Suppressor macrophage treated with lipopolysaccharide for 4 hours (primary cell): ENCODE measurements at places on chromosomes 5 and 9.

- DNase-seq: no peak
These were observed 159.7 kb downstream of the DOCK2 start for GRCh38 chr5:169796731-169797130.

DNA sequence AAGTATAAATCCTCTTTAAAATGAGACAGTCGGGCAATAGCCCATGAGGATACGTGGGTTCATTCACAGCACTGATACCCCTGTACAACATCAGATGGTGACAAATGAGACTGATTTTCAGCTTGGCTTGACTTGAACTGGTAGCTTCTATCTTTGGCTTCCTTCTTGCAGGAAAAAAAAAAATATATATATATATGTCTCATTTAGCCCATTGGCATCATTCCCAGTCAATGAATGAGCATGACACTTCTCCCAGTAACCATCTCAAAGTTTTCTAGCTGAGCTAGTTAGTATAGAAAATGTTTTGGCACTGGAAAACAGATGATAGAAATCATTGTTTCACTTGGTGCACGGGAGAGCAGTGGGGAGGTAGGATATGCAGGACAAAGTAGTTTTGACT, 222.5 kb upstream of the TAS2R1 start:
- no peak for DNase-seq

GRCh38 chr9:96344458-96345180, 38.9 kb downstream of the SLC35D2 start:
- DNase-seq: peak; percentile 54

DNA sequence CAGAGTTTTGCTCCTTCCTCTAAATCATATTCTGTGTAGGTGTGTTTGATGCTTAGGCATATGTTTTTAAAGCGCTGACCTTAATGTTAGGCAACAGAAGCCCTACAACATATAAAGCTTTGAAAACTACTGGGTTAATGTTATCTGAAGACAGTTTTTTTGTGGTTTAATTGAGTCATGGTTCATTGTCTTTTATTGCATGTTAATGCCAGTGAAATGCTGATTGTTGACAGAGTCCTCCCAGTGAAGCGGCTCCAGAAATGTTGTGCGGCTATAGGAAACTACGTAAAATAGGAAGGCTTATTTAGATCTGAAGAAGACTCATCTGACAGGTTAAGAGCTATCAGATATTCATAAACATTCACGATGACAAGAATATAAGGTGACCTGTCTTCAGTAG, 424.6 kb downstream of the CCDC171 start:
- no peak for DNase-seq

GRCh38 chr5:14022971-14023370, 78.5 kb upstream of the DNAH5 start:
- no peak for DNase-seq

GRCh38 chr5:68178579-68178978, 37.0 kb upstream of the PIK3R1 start:
- DNase-seq: no peak

DNA sequence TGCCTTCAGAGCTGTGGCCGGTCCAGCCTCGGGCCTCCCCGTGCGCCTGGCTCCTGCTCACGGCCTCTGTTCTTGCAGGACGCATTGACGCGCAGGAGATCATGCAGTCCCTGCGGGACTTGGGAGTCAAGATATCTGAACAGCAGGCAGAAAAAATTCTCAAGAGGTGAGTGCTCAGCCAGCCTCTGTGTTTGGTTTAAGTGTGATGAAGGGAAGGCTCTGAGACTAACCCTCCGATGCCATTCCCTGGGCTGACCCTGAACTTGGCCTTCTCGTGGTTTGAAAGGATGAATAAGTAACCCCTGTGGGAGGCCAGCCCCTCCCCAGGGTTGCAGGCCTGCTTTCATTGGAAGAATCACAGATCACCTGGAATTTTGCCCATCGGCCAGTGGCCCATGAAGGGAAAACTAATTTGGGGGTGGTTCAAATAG, 26.3 kb downstream of the PTGES2 start:
- no peak for DNase-seq

- peak; percentile 71 for DNase-seq
These were observed 41.0 kb upstream of the ANGPTL2 start for GRCh38 chr9:127163409-127163808.

DNA sequence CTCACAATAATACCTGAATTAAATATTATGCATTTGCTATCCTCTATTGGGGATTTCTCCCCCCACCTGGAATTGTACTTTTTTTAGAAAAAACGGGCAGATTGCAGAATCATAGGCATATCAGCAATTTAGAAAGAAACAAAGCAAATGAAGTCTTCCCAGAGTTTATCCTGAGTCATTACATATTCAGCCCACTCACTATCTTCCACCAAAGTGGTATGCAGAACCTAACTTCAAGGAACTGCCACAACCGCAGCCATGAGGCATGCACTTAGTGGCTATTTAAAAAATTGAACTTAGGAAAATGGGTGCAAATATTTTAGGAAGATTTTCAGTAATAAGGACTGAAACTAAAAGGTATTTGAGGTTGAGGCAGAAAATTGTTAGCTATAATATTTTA, 48.6 kb downstream of the UBAP1 start:
- peak; percentile 15 for DNase-seq

GRCh38 chr5:96855031-96855872, 21.0 kb upstream of the ERAP2 start:
- DNase-seq: peak; percentile 88

DNA sequence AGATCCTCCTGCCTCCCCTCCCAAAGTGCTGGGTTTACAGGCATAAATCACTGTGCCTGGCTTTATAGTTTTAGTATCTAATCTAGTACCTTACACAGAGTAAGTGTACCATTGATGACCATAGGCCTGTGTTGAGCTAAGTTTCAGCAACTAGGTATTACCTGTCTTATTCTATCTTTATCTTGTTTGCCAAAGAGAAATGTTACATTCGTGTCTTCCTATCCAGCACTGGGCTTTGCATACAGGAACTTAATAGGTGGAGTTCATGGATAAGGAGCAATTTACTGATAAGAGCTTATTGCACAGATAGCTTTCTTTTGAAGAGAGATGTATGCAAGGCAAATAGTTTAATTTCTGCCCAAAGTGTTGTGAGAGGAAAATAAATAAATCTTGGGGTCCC, 30.5 kb downstream of the TXNDC8 start:
- no peak for DNase-seq

GRCh38 chr5:171520300-171521174, 101.1 kb downstream of the FGF18 start:
- DNase-seq: no peak

DNA sequence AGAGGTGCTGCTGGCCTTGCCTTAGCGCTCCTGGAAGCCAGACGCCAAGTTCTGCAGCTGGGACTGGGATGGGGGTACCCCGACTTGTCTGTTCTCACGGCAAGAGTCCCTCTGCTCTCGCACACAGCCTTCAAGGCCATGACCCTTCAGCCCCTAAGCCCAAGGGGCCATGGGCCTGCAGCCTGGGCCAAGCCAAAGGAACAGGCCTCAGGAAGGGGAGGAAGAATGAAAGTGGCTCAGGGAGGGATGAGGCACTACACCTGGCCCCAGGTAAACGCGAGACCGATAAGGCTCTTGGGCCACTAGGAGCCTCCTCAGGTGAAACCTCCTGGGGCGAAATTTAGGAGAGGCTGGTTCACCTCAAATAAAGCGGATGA, 3.9 kb downstream of the EBF1 start:
- no peak for DNase-seq

DNA sequence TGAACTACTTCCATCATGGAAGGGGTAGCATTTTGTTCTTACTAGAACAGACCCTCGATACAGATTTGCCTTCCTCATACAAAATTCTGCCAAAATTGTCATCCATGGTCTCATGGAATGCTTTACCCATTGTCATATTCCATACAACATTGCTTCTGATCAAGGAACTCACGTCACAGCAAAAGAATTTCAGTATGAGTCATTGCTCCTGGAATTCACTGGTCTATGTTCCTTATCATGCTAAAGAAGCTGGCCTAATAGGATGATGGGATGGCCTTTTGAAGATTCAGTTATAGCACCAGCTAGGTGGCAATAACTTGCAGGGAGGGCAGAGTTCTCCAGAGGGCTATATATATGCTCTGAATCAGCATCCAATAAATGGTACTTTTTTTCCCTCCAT, 18.2 kb upstream of the FNIP1 start:
- no peak for DNase-seq

DNA sequence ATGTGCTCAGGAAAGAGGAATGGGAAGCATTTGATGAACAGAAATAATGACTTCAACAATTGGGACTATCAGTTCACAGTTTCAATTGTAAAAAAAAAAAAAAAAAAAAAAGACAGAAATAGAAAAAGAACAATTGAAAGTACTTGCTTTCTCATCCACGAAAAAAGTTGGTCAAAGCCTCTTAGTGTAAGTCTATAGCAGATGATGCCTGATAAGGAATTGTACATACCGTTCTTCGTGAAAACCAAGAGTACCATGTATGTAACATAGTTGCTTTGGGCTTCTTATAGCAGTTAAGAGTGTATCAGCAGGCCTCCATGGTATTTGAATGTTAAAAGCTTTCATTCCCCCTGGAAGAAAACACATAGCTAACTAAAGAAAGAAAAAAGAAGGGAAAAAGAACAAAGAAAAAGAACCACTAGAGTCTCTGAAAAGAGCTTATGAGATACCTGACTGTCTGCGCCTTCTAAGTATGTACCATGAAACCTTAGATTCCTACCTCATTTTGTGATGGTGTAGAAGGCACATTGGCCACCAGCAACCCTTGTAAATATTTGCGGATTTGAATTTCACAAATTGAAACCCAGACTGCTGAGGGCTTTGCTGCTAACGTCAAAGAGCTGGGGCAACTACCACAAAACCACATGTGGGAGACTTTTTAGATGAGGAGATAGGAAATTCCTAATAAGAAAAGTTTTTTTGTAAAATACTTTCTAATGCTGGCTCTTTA, 75.2 kb downstream of the TMC1 start:
- no peak for DNase-seq

GRCh38 chr5:139588962-139589361, 27.8 kb downstream of the UBE2D2 start:
- DNase-seq: no peak

- DNase-seq: peak; percentile 3
These were observed 148.4 kb downstream of the TTLL11 start for GRCh38 chr9:121944711-121945191.

GRCh38 chr5:171432076-171432475, 12.6 kb downstream of the FGF18 start:
- no peak for DNase-seq

DNA sequence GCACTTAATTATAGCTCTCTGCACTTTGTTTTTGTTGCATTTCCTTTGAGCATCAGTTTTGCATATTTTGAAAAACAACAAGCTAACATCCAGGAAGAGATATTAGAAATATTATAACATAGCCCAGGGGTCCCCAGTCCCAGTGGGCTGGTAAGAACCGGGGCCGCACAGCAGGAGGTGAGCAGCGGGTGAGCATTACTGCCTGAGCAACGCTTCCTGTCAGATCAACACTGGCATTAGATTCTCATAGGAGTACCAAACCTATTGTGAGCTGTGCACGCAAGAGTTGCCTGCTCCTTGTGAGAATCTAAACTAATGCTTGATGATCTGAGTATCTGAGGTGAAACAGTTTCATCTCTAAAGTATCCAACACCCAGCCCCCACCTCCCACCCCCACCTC, 675.9 kb upstream of the ZNF608 start:
- no peak for DNase-seq

DNA sequence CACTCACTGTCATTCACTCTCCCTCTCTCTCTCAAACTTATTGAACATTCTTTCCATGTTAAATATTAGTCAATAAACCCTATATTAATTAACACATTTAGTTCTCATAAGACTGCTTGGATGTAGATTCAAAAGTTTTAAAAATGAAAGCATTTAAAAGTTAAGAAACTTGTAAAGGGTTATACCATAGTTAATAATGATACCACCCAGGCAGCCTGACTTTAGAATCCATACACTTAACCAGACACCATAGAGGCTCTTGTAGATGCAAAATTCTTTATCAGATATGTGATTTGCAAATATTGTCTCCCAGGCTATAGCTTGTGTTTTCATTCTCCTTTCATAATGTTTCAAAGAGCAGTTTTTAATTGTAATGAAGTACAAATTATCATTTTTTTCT, 335.8 kb upstream of the ACTBL2 start:
- DNase-seq: no peak

GRCh38 chr9:95018099-95018936, 291.8 kb downstream of the AOPEP start:
- DNase-seq: peak; percentile 46

DNA sequence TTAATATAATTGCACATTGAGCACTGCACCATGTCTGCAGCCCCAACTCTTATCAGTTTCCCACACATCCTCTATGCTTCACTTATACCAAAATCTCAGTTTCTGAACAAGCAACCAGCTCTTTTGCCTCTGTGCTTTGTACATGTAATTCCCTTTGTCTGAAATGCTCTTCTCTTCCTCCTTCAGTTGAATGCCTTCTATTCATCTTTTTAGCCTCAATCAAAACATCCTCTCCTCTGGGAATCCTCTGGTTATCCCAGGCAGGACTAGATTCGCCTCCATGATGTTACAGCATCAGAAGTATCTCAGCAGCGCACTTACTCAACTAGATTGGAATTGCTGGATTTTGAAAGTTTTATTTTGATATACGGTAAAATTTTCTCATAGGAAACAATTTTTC, 143.3 kb downstream of the GAS1 start:
- DNase-seq: no peak

GRCh38 chr5:103216137-103216536, 42.4 kb upstream of the MACIR start:
- peak; percentile 29 for DNase-seq

- DNase-seq: no peak
These were observed 96.4 kb upstream of the SPIN1 start for GRCh38 chr9:88291856-88292255.

- DNase-seq: no peak
These were observed 93.4 kb downstream of the GNAQ start for GRCh38 chr9:77938163-77938562.

DNA sequence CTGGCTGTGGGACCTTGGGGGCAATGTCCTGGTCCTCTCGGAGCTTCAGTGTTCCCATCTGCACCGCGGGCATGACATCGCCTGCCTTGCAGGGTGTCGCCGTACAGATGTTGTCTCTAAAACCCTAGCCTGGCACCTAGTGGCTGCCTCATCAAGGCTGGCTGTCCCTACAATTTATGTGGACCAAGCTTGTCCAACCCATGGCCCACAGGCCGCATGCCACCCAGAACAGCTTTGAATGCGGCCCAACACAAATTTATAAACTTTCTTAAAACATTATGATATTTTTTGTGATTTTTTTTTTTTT, 18.3 kb upstream of the ASS1 start:
- DNase-seq: no peak

GRCh38 chr5:74665273-74665672, 19.8 kb upstream of the HEXB start:
- DNase-seq: no peak

DNA sequence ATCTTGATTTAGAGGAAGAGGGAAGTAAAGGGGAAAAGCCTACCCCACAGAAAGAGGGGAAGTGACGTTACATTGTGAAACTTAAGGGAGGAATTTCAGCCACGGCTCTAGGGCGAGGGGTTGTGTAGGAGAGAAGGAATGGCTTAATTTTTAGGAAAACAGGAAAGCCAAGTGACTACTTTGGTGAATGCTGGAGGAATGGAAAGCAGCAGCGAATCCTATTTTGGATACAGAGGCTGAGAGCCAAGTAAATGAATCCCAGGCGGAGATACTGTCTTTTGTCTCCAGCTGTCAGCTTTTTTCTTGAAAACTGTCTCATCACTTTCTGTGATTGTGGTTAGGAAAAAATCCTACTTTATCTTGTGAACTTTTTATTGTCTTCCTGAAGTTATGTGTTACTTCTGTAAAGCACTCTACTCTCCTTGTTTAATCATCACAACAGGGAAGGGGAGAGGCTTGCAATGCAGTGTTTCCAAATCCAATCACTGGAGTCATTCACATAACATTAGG, 188.4 kb downstream of the TSSK1B start:
- DNase-seq: peak; percentile 70

GRCh38 chr5:112371067-112371466, 48.0 kb downstream of the EPB41L4A start:
- DNase-seq: no peak
